ENCODE measurements at places on chromosomes 6 and 20.

GRCh38 chr6:151430886-151431285 lies 21.0 kb downstream of the RMND1 start:
- no peak for DNase-seq

GRCh38 chr6:6376845-6377244 lies 56.4 kb upstream of the F13A1 start:
- DNase-seq = no peak

DNA sequence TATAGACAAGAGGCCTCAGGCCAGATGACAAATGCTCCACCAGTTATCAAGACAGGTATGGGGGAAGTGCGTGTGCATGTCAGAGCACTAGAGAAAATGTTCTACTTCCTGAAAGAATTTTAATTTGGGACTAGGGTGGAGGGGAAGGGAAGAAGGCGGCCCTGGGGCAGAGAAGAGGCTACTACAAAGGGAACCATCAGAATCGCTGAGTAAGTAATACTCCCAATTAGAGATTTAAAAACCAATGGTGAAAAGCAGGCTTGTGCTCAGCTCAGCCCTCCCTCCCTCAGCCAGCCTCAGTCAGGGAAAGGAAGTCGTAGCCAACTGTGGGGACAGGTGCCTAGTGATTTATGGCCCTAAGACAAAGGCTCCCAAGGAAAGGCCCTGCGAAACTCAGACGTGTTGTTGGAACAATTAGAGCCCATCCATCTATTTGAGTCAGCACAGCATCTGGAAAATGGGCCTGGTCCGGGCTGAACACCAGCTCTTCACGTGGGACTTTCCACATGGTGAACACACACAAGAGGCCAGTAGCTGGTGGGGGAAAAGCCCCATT lies 15.0 kb upstream of the MAFB start:
- DNase-seq = no peak

- no peak for DNase-seq
Observed at GRCh38 chr6:129575378-129576118, 134.4 kb downstream of the ARHGAP18 start.

- no peak for DNase-seq
Observed at GRCh38 chr20:21398109-21399004, 1.0 kb upstream of the NKX2-4 start.
